RPMI7951 (cell line): ENCODE measurements at places on chromosomes 1 and 21. TPM values are rescaled to one million over a fixed set of nuclear protein-coding genes. Genes with fewer than 3 reads are reported as not detected.

BEND5 gene
- total RNA-seq, result 1.6 and 1.8 TPM in 2 replicates

LAMC2 gene
- 1.7 and 2.2 TPM in 2 replicates for total RNA-seq

PPM1J gene
- 0.29 and 0.84 TPM in 2 replicates for total RNA-seq

TFAP2E gene
- total RNA-seq, result 0.68 and 0.96 TPM in 2 replicates

ENTREP3 gene
- 3.2 and 4.2 TPM in 2 replicates for total RNA-seq

TACSTD2 gene
- total RNA-seq, result not detected in 2 replicates

GJA8 gene
- total RNA-seq, result 0.12 TPM in 1 of 2 replicates, not detected in the other
